ENCODE measurements at places on chromosomes 11 and 22. TPM values are rescaled to one million over a fixed set of nuclear protein-coding genes. Genes with fewer than 3 reads are reported as not detected.

Gene SLC17A6
- not detected for total RNA-seq

- DNase-seq = no peak
Measured at GRCh38 chr22:43375951-43376455, 32.8 kb upstream of the SCUBE1 start.

Gene C22orf42
- total RNA-seq = not detected

Gene ALDH3B2
- total RNA-seq = not detected

Gene NPTXR
- total RNA-seq = 0.72 TPM

DNA sequence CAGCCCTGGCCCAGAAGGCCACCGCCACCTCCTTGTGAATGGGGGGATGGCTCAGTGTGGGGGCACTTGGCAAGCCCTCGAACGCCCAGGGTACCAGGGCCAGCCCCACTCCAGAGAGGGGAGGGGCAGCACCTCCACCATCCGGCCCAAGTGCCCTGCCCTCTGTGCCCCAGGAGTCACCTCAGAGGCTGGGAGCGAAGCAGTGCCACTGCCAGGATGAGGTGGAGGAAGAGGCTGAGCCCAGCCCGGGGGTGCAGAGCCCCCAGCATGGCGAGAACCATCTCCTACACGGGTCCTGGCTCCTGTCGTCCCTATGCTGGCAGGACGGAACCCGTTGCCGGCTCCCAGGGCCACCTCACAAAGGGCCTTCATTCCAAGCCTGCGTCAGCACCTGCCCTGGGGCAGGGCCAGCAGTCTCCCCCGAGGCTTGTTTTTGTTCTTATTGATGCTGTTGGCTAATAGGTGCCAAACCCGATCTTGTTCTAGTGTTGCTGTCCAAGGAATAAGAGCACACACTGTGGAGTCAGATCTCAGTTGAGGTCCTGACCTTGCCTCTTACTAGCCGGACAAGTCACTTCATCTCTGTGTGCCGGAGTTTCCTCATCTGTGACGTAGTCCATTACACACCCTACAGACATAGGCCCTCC, at the start of gene FREY1:
FREY1 (minus strand) TSS at position 307 of the 647 bp plus-strand sequence; CDS start at position 281, 26 bp downstream.
- DNase-seq = no peak

All from epithelial cell of proximal tubule (primary cell).